Vagina (tissue), 2 donors: ENCODE measurements at places on chromosomes 4 and X.

GRCh38 chr4:94442251-94442650 is 9.5 kb upstream of the PDLIM5 start:
- DNase-seq, result no peak

DNA sequence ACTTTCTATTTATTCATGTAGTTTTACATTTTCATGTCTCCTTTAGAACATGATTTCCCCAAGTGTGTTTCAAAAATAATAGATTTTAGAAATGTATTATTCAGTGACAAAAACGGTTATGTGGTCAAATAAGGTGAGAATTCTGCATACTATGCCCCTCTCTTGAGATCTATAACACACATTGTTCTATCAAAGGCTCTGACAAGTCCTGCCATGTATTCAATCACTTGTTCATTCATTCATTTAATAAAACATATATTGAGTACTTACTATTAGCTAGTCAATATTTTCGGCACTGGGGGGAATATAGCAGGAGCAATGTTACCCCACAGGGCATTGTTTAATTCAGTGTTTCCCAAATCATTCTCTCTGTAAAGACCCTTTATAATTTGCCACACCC is 58.4 kb upstream of the FGF13 start:
- no peak for DNase-seq

DNA sequence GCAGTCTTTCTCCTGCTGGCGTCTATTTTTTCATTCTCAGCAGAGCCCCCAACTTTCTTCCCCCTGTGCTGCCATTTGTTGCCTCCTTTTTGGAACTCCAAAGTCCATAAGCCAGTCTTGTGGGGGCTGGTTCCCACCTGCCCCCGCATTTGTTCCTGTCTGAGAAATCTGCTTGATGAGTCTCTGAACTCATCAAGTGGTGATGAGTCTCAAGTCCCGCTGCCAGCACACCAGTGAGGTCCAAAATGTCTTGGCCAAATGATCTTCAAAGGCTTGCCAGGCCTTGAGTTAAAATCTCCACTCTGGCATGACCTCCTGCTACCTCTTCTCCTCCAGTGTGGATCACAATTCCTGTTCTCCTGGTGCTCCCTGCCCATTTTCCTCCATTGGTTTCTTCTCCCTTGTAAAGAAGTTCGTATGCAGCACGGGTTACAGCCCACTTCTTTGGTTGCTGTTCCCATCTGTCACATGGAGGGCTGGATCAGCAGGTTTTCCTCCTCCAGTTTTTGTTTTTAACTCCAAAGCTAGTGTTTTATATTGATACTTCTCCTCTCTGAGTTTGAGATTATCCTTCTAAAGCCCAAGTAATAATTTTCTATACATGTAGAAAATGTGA is 72.7 kb upstream of the LIMCH1 start:
- DNase-seq, result no peak

GRCh38 chrX:13430136-13430827 is 110.4 kb upstream of the ATXN3L start:
- DNase-seq, result no peak

GRCh38 chr4:170979736-170980135 is 833.5 kb upstream of the GALNTL6 start:
- DNase-seq, result no peak

DNA sequence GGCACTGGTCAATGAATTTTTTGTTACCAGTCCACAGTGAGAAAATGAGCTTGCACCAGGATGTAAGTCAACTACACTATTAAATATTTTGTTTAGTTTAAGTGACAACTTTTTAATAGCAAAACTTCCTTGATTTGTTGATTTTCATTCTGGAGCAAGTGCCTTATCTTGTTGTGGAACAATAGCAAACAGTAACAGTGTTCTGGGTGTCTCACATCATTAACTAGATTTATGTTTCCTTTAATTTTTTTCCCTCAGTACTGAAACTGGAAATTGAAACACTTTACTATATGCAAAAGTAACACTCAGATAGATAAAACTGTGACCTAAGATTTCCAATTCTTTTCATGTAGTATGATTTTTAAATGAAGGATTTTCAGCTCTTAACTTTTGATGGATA is 80.1 kb downstream of the GALNT7 start:
- no peak for DNase-seq

GRCh38 chr4:27742816-27743215 is 882.2 kb downstream of the STIM2 start:
- no peak for DNase-seq

DNA sequence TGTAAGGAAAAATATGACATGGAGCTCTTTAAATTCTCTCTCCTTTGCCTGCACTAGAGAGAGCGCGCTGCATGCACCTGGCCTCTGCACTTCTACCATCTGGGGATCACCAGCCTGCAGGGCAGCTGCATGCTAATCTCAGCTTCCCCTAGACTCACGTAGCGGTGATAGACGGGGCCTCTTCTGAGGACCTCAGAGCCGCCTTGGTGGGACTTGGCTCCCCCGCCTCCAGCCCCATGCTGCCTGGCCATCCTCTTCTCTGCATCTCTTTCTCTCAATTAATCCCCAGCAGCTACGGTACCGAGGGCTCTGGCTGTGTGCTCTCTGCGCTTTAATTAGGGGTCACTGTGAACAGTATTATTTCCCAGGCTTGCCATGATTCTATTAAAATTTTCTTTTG is 52.8 kb upstream of the PSAPL1 start:
- no peak for DNase-seq

- no peak for DNase-seq
Observed at GRCh38 chr4:1725521-1725920, 4.2 kb downstream of the TACC3 start.

GRCh38 chr4:113901994-113902787 is 77.3 kb downstream of the ARSJ start:
- no peak for DNase-seq

- no peak for DNase-seq
Observed at GRCh38 chrX:155218777-155219176, 2.5 kb downstream of the VBP1 start.

- DNase-seq, result peak; percentile 64
Observed at GRCh38 chrX:54811301-54811885, 3.8 kb downstream of the MAGED2 start.
